ENCODE measurements at places on chromosomes 11 and 22.

DNA sequence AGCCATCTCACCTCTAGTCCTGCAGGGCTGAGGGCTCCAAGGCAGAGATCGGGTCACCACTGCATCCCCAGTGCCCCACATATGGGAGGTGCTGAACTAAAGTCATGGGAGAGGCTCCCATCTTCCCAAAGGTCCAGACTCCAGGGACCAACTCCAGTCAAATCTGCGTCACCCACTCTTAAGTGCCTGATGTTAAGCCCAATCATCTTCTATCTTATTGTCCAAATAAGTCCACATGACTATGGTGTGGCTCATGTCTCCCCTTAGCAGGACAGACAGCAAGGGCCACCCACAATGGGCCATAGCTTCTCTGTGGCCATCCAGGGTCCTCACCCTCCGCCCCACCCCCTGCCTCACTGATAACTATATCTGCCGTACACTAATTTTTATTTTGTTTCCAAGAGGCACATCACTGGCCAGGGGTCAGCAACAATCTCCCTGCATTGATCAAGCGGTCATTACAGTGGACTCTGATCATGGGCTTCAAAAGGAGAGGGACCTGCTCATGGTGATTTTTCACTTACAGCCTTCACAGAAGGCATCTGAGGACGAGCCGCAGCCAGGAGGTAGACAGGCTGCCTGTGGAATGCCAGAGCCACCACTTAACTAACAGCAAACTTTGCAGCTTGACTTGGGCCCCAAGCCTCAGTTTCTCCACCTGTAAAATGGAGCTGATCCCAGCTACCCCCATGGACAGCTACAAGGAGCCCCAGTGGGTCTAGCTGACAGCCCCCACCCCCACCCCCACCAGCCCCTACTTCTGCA is 23.3 kb downstream of the MYH9 start:
- DNase-seq = no peak

- DNase-seq = no peak
These were observed 33.1 kb downstream of the SEZ6L start for GRCh38 chr22:26202280-26202924.

DNA sequence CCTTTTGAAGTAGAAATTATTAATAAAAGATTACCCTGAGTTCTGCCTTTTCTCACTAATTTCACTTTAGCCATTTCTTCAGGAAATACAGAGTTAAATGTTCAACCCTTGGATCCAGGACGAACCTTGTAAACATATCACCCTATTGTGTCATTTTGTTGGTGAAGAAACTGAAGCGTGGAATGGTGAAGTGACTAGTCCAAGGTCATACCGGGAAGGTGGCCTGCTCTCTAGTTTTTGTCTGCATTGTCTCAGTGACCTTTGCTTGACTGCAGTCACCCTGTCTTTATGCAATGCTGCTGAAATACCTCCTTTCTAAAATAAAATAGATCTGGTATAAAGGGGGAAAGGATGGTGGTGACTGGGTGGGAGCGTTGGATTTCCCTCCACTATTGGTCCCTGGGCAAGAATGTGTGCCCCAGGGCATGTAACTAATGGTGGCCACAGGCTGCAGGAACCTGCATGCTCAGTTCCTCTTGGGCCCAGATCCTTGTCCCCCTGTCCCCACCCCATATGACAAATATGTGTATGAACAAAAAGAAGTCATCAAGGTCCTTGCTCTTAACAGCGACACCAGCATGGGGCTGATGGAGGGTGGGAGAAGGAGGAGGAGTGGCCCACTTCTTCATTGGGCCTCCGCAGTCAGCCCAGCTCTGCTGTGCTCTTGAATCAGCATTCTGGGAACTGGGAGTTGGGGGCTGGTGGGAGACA is 977 bp upstream of the SORL1-AS1 start:
- DNase-seq = no peak

DNA sequence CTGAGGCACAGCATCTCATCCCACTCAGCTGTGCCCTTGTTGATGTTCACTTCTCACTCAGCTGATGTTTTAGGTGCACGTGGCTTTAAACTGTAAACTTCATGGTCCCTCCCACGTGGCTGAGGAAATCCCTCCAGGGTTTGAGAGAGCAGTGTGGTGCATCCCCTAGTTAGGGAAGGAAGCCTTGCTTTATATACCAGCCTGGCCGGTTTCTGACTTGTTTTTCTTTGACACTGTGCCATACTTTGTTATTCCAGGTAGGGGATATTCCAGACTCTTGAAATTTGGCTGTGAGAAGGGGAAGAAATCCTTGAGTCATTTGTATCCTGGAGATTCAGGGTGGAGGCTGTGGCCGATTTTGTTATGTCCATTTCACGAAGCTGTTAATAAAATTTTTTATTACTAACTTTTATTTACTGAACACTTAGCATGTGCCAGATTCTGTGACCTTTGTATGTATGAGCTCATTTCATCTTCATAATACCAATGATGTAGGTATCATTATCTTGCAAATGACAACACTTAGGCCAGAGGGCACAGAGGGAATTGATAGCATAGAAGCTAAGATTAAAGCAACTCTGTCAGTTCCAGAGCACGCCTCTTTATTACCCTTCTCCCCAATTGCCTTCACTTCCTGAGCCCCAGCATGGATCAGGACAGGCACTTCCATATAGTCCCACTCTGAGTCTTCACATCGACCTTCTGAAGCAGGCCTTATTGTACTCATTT is 116.6 kb downstream of the NAV2 start:
- DNase-seq = no peak

All from CD4-positive, alpha-beta T cell treated with Interleukin-17A for 1 hour (primary cell).